Pulmonary artery endothelial cell (primary cell): ENCODE measurements at places on chromosomes 1 and 21. TPM values are rescaled to one million over a fixed set of nuclear protein-coding genes. Genes with fewer than 3 reads are reported as not detected.

DNA sequence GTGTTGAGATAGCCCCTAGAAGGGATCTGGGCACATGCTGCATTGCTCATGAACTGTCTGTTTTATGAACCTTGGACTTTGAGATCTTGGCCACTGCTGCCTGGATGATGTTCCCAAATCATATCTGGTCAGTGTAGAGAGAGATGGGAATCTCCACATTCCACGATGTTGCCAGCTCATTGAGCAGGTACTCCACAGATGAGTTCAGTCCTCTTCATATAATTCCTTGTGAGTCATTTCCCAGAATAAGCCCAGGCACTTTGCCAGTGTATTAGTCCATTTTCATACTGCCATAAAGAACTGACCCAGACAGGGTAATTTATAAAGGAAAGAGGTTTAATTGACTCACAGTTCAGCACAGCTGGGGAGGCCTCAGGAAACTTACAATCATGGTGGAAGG lies 254.0 kb upstream of the RUNX1 start:
- DNase-seq, result peak; percentile 22

The CLCNKA gene
- total RNA-seq, result not detected in 2 replicates

DNA sequence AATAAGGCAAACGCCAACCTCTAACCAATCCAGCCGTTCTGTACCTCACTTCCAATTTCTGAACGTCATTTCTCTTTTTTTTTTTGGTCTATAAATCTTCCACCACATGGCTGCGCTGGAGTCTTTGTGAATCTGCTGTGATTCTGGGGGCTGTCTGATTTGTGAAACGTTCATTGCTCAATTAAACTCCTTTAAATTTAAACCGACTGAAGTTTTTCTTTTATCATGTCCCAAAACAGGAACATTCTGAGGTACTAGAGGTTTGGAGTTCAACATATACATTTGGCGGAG lies 65.5 kb upstream of the BACH1 start:
- DNase-seq, result no peak

The SMIM11 gene
- 7.6 and 21.9 TPM in 2 replicates for total RNA-seq
